WTC11 (cell line): ENCODE measurements at places on chromosomes 7 and 10.

- no peak for DNase-seq
These were observed 138.0 kb downstream of the TES start for GRCh38 chr7:116348346-116348745.

DNA sequence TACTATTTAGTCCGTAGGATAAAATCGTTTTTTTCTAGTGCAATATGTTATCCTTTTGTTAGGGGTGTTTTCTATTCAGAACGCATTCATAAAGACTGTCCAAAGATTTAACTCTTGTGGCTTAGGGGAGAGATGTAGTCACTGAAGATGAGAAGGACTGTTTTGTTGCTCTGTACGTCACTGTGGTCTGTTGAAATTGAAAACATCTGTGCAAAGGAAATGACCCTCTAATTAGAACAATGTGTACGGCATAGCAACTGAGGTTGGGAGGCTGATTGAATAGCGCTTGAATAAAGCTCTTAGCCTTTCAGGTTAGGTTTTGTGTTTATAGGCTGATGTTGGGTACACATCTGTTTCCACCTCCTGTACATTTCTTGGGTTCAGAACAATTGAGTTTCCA, 453.4 kb upstream of the AKR1E2 start:
- DNase-seq = no peak

DNA sequence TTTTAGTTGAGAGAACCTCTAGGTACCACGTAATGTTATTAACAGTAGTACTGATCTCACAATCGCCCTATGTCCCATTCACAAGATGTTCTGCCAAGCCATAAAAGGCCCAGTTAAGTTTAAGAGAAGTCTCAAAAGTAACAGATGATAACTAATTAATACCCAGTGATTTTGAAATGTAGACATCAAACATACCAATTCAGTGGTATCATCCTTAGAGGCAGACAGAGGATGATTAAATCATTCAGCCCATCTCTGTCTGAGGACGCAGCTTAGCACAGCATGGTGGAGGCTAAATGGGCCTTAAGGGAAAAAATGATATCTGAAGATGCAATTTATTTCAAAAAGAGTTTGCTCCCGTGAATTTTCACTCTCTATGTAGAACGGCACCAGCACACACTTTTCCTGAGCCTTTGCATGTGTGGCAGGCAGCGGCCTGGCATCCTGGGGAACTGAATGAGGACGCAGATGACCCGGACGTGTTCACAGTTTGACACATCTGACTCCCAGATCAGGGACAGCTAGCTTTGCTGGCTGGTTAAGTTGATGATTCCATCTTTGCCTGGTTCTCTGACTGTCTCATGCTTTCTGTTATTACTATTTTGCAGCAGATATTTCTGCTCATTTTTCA, 13.4 kb downstream of the EGFR start:
- DNase-seq = no peak

DNA sequence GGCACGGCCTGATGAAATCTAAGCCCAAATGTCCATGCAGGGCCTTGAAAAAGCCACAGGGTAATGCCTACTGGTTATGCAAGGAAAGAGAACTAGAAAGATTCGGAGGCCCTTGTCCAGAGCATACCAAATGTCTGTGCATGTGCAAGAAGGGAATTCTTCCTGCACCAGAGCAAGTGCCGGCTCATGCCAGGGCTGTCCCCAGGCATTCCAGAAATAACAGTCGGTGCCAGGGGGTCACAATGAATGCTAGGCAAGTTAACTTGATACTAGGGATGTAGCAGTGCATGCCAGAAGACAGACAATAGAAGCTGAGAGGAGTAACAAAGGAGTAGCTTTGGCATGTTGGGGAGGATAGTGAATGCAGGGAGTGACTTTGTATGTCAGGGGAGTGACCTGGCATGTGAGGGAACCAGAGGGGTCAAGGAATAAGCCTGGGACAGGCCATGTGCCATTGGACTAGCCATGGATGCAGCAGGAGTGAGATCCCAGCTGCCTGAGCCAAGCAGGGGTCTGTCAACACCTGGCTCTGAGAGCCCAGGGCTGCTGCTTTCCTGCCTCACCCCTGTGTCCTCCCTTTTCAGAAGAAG, 119.5 kb upstream of the UNC5B start:
- DNase-seq = no peak

GRCh38 chr10:2989292-2989947, 77.9 kb upstream of the PFKP start:
- no peak for DNase-seq

- DNase-seq = no peak
These were observed 41.9 kb downstream of the CALML3 start for GRCh38 chr10:5566614-5567013.

DNA sequence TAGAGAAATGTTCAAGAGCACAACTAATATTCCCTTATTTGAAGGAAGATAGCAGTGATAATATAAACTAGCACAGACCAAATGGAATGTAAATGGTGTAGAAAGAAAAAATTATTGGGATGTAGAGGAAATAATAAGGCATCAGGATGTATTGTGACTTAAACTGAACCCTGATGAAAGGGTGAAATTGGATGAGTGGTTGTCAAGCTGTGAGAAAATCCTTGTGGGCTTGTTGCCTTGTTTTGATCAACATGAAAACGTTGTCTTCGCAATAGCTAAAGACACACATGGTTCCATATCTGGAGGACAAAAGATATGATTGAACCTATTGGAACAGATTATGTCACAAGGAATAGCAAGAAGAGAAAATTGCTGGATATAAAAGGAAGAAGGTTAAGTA, 40.3 kb upstream of the CNTNAP2 start:
- DNase-seq = no peak

- no peak for DNase-seq
These were observed 990.3 kb downstream of the KCNMA1 start for GRCh38 chr10:76647301-76647700.

DNA sequence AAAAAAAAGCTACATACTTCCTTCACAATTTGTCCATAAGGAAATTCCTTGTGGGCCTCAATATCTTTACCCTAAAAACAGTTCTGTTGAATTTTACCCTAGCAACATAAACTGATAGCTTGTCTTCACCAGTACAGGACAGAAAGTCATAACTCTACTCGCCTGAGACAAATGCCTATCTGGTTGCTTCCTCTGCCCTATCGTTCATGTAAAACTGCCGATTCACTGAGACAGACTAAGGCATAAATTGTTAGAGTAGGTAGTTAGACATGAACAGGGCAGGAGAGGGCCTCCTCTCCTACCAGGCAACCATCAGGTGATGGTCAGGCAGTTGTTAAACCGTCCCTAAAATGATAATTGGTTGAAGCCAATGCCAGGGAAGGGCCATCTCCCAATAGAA, 25.0 kb downstream of the IFIT3 start:
- no peak for DNase-seq

- DNase-seq = no peak
These were observed 61.3 kb upstream of the UCN3 start for GRCh38 chr10:5303504-5303903.

- no peak for DNase-seq
These were observed 5.5 kb downstream of the SMARCD3 start for GRCh38 chr7:151243045-151243349.

DNA sequence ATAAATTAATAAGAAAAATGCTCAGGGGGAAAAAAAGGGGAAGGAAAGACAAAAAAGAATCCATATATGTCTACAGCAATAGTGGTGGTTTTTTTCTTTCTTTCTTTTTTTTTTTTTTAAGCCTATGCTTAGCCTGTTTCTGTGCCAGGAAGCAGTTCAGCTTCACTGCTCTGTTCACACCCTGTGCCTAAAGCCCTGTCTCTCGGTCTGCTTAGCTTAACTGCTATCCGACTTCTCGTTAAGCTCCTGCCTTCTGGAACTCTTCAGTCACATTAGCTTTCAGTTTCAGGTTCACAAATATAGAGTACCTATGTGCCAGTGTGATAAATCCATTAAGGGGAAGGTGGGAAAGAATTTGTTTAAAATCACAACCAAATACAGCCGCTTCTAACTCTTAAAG, 26.5 kb upstream of the NRG3 start:
- no peak for DNase-seq

DNA sequence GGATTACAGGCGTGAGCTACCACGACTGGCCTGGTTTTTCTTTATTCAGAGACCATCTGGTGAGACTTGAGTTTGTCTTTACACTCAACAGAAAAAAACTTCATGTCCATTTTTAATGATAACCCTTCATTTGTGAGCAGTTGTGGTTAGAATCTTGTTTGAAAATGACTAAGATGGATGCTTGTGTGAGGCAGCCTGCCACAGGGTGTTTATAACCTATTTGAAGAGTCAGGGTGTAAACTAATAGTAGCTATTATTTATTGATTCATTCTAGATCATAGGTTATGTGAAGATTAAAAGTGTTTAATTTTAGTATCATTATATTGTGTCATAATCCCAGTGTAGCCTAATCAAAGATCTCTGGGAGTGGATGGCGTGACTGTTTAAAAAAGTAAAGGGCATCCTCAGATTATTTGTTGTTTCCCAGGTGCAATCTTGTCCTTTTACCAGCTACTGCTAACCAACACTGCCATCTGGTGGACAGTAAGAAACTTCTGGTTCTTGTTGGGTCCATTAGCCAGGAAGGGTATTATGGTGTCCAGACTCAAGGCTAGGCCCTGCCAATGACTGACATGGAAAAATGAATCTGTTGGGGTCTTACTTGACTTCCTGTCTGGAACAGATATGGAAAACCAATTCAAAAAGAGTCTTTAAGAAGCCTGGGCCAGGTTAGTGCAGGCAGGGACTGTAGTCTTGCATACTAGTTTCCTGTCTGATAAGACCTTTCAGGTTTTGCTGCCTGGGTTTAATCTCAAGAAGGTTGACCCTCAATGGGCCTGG, 24.9 kb downstream of the NRBF2 start:
- DNase-seq = peak; percentile 25

DNA sequence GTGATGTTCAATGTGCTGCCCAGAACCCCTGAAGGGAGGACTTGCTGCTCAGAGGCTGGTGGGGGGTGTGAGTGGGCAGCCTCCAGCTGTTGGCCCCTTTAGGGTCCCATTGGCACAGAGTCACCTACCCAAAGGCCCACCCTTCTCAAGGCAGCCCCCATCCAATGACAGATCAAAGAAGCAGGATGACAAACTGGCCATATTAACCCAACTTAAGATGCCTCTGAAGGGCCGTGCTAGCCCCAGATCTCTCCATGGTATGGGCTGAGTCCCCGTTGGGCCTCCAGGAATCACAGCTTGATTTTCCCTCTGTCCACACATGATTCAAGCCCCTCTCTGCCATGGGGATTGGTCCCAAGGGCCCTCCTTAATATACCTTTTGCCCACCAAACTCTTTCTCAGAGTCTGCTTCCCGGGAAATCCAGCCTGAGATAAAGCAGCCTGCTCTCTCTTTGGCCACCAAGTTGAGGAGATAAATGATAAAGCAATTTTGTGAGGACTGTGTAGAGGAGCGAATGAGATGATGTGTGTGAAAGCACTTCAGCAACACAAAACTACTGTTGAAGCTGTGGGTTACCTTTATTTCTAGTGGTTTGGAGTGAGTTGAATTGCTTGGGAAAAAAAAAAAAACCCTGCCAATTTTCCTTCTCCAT, 38.2 kb upstream of the C10orf71 start:
- no peak for DNase-seq

DNA sequence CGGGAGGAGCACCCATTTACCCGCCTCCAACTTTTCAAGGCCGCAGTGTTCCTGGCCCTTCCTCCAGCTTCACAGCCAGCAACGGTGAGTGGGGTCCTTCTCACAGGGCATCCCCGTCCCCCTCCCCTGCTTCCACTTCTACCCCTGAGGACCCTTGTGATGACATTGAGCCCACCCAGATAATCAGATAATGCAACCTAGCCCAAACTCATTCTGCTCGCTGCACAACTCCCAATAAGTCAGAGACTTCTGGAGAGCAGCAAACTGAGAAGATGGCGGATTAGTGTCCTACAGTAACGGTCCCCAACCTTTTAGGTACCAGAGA, 74.5 kb downstream of the OAT start:
- no peak for DNase-seq

- no peak for DNase-seq
These were observed 597.6 kb downstream of the SORCS1 start for GRCh38 chr10:106566873-106567272.

DNA sequence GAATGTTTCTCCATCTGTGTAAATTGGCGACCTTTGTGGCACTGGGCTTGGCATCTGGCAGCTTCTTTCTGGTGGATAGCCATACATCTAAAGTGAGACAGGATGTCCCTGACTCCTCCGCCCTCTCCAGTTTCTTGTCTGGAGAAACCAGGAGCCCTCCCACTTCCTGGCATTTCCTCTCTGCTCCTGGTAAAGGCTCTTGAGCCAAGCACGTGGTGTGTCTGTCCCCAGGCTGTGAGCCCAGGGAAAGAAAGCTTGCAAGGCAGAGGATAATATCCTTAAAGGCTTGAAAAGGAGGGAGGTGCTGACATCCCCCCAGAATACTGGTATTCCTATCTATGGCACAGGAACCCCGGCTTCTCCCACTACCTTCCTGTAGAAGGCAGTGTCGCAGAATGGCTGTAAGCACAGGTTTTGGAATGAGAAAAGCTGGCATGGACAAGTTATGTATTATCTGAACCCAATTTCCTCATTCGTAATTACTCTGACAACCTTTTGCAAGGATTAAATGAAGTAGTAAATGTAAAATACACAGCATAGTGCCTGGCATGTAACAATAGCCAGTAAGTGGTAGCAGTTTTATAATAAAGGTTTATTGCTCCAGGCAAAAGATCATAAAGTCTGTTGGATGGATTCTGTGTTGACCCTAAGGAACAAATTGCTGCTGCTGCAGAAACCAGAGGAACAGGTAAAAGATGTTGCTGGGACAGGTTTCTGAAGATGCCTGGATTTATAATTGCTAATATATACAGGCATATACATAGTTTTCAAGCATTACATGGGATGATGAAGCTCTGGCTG, 11.8 kb upstream of the ACSL5 start:
- DNase-seq = no peak

DNA sequence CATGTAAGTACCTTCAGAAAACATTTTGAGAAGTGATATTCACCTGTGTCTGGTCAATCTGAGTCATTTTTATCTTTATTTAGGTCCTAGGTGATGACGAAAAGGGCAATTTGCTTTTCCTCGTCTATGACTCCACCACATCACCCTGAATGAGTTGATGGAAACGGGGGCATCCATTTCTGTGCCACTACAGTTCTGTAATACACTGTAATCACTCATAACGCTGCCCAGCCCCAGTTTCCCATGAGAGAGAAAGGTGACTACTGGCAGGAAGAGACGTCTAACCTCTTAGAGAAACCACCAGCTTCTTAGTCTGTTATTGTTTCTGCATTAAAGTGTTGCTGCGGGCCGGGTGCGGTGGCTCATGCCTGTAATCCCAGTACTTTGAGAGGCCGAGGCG, 205.3 kb upstream of the MKLN1 start:
- no peak for DNase-seq

GRCh38 chr10:79116801-79117723, 48.3 kb downstream of the ZMIZ1 start:
- no peak for DNase-seq

GRCh38 chr7:142516038-142516501, 233.2 kb upstream of the PRSS1 start:
- peak; percentile 26 for DNase-seq

- no peak for DNase-seq
These were observed 195.6 kb upstream of the PFKP start for GRCh38 chr10:2871673-2872219.
